ENCODE measurements at places on chromosomes 7 and 10. TPM values are rescaled to one million over a fixed set of nuclear protein-coding genes. Genes with fewer than 3 reads are reported as not detected.

The SNCG gene
- 542 TPM for total RNA-seq

The NRCAM gene
- 222 TPM for total RNA-seq

- no peaks in the 10 kb centered on the region for H3K36me3 ChIP-seq
- no peak overlapping the region for H3K27ac ChIP-seq
- no peaks in the 10 kb centered on the region for H3K4me1 ChIP-seq
- no peaks in the 10 kb centered on the region for H3K27me3 ChIP-seq
Observed at GRCh38 chr10:12484941-12485805, 135.8 kb downstream of the CAMK1D start.

GRCh38 chr10:58764087-58764747, 251.5 kb downstream of the BICC1 start:
- DNase-seq = no peak
- H3K27me3 ChIP-seq = no peaks in the 10 kb centered on the region
- no peaks in the 10 kb centered on the region for H3K36me3 ChIP-seq

DNA sequence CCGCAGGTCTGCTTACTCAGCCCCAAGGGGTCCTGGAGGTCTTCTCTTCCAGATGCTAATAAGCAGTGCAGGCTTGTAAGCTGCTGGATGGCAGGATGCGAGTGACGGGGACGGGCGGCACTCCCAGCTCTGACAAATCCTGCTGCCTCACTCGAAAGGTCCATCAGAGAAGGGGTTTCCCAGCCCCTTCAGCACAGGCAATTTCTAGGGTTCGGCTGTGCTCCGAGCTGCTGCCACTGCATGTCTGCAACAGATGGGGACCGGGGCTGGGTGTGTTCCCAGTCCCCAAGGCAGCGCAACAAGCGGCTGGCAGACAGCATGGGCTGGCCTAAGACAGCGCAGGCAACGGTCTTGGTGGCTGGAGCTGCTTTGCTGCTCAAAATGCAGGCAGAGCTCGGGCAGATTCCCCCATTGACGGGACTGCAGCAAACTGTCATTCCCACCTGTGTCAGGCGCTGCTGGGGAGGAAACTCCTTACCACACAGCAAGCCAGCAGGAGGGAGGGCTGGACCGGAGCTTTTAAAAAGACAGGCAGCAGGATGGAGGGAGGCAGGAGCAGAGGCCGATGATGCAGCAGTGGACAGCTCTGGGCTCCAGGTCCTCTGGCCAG, 62.4 kb downstream of the PRKAG2 start:
- no peaks in the 10 kb centered on the region for H3K4me1 ChIP-seq
- no peak overlapping the region for H3K4me3 ChIP-seq
- no peaks in the 10 kb centered on the region for H3K36me3 ChIP-seq
- H3K27ac ChIP-seq = no peak overlapping the region
- DNase-seq = no peak

- DNase-seq = no peak
- no peak overlapping the region for H3K4me3 ChIP-seq
- no peaks in the 10 kb centered on the region for H3K4me1 ChIP-seq
- no peak overlapping the region for H3K27ac ChIP-seq
- no peaks in the 10 kb centered on the region for H3K36me3 ChIP-seq
Observed at GRCh38 chr10:91576096-91576545, 56.8 kb downstream of the PPP1R3C start.

DNA sequence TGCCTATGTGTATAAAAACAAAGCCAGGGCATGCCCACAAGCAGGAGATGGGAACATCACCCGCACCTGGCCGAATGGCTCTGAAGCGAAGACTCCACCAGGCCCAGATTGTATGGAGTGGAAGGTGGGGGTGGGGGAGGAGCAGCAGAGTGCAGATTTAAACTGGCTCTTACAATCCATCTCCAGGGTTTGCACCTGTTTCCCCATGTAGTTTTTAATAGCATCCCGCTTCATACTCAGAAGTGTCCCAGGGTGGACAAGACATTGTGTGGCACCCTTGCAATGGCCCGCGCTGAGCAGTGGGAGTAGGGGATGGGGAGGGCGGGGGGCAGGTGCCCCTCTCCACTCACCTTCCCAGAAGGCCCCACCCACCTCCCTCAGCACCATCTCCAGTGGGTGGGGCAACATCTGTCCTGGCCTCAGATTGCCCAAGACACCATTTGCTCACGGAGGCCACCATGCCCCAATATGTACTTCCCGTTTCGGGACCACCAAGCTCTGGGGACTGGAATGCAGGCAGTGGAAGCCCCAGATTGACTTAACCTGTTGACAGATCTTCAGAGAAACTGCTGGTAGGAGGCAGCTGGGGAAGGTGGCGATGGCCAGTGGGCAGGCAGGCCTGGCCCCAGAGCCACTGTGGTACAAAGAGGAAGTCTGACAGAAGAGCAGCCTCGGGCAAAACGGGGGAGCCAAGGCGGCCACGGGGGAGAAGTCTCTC, 23.0 kb downstream of the VSIR start:
- no peak overlapping the region for H3K4me3 ChIP-seq
- H3K4me1 ChIP-seq = peaks cover 37% of the 10 kb centered on the region
- no peaks in the 10 kb centered on the region for H3K27me3 ChIP-seq
- no peak for DNase-seq
- peak overlapping the region; percentile 66 for H3K27ac ChIP-seq

The STEAP1 gene
- 11.8 TPM for total RNA-seq

DNA sequence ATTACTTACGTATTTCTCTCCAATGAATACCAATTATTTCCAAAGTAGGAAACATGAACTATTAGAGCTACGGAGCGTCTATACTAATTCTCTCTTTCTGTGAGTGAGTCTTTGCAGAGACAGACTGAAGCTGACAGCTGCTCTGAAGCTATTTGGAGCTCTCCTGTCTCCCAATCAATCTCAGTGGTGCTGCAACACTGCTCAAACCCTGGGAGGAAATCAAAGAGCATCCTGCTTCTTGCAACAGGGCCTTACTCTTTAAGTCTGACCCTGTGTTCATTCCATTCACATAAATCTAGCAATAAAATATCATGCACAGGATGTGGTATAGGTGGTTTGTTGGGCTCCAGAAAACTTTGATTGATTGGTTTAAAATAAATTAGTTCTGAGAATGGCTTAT, 685.7 kb upstream of the IGFBP3 start:
- H3K4me3 ChIP-seq = no peak overlapping the region
- H3K27ac ChIP-seq = no peak overlapping the region
- H3K27me3 ChIP-seq = no peaks in the 10 kb centered on the region
- H3K4me1 ChIP-seq = no peaks in the 10 kb centered on the region
- DNase-seq = no peak
- H3K36me3 ChIP-seq = no peaks in the 10 kb centered on the region

- DNase-seq = no peak
- H3K27me3 ChIP-seq = no peaks in the 10 kb centered on the region
- H3K4me3 ChIP-seq = no peak overlapping the region
- H3K4me1 ChIP-seq = no peaks in the 10 kb centered on the region
- no peak overlapping the region for H3K27ac ChIP-seq
Observed at GRCh38 chr10:129775681-129776080, 188.4 kb downstream of the EBF3 start.

DNA sequence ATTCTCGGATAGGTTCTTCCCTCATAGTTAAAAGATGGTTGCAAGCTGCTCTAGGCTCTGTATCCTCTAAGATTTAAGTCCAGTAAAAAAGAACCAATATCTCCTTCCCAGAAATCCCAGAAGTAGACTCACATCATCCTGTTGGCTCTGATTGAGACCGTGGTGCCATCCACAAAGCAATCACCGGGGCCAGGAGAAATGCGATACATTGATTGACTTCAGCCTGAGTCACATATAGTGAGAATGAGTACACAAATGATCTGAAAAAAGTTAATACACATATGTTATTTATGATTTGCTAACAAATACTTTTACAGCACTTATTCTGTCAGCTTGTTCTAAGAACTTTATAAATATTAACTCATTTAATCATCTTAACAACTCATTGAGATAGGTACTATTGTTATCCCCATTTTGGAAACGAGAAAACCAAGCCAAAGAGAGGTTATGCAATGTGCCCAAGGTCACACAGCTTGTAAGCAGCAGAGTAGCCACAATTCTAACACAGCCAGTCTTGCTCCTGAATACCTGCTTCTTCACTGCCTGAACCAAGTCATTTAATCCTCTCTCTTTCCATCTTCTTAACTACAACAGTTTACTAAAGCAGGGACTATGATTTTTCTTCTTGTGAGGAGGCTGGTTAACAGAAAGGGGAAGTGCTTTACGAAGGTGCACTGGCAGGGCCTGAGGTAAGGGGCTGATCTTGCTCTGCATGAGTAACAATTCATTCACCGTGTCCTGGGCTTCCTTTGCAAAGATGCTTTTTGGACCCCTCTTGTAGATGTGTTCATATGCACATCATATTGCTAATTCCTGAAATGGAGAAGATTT, 177.0 kb downstream of the REEP3 start:
- peaks cover 34% of the 10 kb centered on the region for H3K4me1 ChIP-seq
- H3K27ac ChIP-seq = peak overlapping the region; percentile 73
- H3K27me3 ChIP-seq = no peaks in the 10 kb centered on the region
- H3K4me3 ChIP-seq = no peak overlapping the region
- DNase-seq = peak; percentile 44

DNA sequence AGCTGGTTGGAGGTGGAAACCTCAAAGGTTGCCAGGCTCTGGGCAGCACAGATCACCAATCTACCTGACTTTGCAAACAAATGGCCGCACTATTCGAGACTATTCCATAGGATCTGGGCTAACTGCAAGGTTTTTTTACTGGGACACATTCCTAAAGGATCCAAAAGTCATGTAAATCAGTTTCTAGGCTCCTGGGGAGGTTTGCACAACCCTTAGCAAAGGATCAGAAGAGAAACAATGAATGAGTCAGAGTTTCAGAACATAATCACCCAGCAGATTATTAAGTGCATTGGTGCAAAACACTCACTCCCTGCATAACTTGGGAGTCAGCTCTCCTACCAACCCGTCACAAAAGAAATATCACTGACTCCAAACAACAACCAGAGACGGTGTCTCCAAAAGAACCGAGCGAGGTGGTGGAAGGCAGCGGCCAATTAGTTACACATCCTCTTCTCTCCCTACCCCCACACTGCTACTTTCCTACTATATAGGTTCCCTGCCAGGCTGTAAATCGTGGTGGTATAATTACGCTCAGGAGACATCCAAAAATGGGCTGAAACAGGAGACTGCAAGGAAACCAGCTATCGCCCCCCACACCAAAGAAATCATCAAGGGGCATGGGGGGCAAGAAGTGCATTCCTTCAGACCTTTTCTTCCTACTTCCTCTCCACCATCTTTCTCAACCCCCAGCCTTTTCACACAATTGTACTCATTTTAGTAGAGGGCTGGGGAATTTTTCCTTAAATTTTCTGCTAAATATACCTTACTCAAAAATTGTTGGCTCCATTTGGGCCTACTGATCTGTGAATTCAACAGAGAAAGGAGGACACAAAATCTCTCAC, 3.2 kb downstream of the UBE2H start:
- peak overlapping the region; percentile 93 for H3K27ac ChIP-seq
- H3K36me3 ChIP-seq = no peaks in the 10 kb centered on the region
- H3K4me1 ChIP-seq = peaks cover 26% of the 10 kb centered on the region
- peak; percentile 59 for DNase-seq

- H3K27me3 ChIP-seq = no peaks in the 10 kb centered on the region
- no peak overlapping the region for H3K27ac ChIP-seq
- H3K36me3 ChIP-seq = no peaks in the 10 kb centered on the region
Observed at GRCh38 chr7:117827862-117828261, 45.4 kb downstream of the CTTNBP2 start.

- no peaks in the 10 kb centered on the region for H3K4me1 ChIP-seq
- no peak for DNase-seq
- no peaks in the 10 kb centered on the region for H3K27me3 ChIP-seq
- no peak overlapping the region for H3K27ac ChIP-seq
- H3K36me3 ChIP-seq = no peaks in the 10 kb centered on the region
- no peak overlapping the region for H3K4me3 ChIP-seq
Observed at GRCh38 chr10:10872035-10872673, 145.5 kb upstream of the CELF2 start.

- H3K36me3 ChIP-seq = no peaks in the 10 kb centered on the region
- no peak overlapping the region for H3K27ac ChIP-seq
- no peaks in the 10 kb centered on the region for H3K4me1 ChIP-seq
- H3K4me3 ChIP-seq = no peak overlapping the region
- no peak for DNase-seq
- no peaks in the 10 kb centered on the region for H3K27me3 ChIP-seq
Observed at GRCh38 chr7:116598861-116599260, 73.1 kb upstream of the MET start.

- H3K4me3 ChIP-seq = no peak overlapping the region
- no peaks in the 10 kb centered on the region for H3K4me1 ChIP-seq
- no peak overlapping the region for H3K27ac ChIP-seq
- H3K27me3 ChIP-seq = peaks cover 11% of the 10 kb centered on the region
- no peaks in the 10 kb centered on the region for H3K36me3 ChIP-seq
- DNase-seq = peak; percentile 62
Observed at GRCh38 chr10:17430647-17431355, 23.6 kb downstream of the ST8SIA6 start.

DNA sequence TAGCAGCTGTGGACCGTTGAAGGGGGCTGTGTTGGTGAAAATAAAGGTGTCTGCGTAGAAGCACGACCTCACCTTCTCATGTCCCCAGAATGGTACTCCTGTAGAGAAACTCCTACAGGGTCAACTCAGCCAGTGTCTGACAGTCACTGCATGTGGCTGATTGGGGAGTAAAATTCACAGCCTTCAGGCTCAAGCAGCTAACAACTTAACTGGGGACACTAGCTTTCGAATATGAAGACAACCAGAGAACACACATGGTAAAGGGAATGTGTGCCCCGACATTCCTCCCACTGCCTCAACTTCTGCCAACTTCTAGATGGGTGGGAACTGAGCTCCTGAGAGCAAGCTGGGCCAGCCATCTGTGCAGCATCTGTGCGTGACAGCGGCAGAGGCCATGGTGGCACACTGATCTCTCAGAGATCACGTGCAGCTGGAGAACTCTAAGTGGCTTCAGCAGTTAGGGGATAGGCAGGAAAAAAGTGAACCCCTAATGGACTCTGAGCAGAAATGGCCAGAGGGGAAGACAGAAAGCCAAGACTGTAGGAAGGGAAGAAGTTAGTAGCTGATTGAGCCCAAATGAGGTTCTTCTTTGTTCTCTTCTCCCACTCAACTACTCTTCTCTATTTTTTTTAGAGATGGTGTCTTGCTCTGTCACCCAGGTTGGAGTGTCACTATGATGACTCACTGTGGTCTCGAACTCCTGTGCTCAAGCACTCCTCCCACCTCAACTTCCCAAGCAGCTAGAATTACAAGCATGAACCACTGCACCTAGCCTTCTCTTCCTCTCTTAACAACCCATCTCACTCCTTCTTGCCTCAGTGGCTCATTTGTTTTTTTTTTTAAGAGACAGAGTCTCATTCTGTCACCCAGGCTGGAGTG, 280.8 kb downstream of the ZEB1 start:
- no peak for DNase-seq
- H3K4me3 ChIP-seq = no peak overlapping the region
- peaks cover 7% of the 10 kb centered on the region for H3K4me1 ChIP-seq
- H3K27ac ChIP-seq = no peak overlapping the region
- H3K27me3 ChIP-seq = no peaks in the 10 kb centered on the region

GRCh38 chr7:112009081-112009480, 197.1 kb downstream of the DOCK4 start:
- no peak overlapping the region for H3K4me3 ChIP-seq
- no peaks in the 10 kb centered on the region for H3K27me3 ChIP-seq
- H3K36me3 ChIP-seq = no peaks in the 10 kb centered on the region
- no peaks in the 10 kb centered on the region for H3K4me1 ChIP-seq
- DNase-seq = no peak

Data from adrenal gland (tissue), 19 donors.